ENCODE measurements at places on chromosomes 7 and 10.

DNA sequence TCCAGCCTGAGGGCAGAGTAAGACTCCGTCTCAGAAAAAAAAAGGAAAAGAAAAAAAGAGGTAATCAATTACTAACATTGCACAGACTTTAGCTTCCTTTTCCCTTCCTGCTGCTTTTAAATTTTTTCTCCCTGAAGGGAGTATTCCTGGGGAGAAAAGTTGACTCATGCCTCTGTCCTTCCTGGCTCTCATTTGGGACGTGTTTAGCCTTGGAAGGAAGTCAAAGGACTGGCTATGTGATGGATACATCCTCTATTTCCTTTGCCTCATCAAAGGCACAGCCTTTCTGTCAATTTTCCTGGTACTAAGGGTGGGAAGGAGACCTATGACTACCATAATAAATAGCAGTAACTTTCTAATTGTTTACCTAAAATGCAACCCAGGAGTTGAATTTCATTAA, 77.6 kb downstream of the ITGA8 start:
- no peak for DNase-seq

DNA sequence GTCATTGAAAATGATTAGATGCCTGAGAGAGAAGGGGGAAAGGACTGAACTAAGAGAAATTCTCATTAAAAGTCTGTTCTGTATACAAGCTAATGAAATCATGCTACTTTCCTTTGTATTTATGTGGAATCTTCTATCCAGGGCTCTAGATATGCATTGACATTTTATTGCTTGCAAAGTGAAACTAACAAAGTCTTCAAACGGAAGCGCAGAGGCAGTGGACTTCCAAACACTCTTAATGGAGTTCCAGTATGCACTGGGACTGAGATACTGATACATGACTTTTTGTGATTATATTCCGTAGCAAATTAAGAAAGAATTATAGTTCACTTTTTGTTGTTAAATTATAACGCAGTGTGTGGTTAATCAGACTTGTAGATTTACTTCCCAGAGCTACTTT, 166.8 kb upstream of the TBX20 start:
- no peak for DNase-seq

DNA sequence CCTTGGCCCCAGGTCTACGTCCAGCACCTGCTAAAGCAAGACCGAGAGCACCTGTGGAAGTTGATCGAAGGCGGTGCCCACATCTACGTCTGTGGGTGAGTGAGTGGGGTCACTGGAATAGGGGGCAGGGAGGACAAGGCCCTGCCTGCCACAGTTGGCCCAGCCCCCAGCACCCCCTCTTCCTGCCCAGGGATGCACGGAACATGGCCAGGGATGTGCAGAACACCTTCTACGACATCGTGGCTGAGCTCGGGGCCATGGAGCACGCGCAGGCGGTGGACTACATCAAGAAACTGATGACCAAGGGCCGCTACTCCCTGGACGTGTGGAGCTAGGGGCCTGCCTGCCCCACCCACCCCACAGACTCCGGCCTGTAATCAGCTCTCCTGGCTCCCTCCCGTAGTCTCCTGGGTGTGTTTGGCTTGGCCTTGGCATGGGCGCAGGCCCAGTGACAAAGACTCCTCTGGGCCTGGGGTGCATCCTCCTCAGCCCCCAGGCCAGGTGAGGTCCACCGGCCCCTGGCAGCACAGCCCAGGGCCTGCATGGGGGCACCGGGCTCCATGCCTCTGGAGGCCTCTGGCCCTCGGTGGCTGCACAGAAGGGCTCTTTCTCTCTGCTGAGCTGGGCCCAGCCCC, 8.1 kb downstream of the TMEM120A start:
- no peak for DNase-seq

DNA sequence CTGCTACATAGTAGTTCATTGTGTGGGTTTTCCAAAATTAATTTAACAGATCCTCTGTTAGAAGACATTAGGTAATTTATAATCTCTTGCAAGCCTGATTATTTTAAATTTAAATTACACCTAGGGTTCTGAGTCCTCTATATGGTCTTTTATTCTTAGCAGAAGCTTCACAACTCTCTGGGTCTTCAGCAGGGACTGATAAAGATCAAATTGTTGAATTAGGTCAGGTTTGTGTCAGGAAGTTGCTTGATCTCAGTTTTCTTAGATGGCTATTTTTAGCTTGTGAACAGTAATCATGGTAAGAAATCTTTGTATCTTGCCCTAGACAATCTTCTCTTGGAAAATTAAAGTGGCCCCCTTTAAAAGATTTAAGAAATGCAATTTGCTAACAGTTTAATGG, 183.1 kb upstream of the HDAC9 start:
- no peak for DNase-seq

- no peak for DNase-seq
Measured at GRCh38 chr10:35161906-35162305, 35.3 kb downstream of the CREM start.

DNA sequence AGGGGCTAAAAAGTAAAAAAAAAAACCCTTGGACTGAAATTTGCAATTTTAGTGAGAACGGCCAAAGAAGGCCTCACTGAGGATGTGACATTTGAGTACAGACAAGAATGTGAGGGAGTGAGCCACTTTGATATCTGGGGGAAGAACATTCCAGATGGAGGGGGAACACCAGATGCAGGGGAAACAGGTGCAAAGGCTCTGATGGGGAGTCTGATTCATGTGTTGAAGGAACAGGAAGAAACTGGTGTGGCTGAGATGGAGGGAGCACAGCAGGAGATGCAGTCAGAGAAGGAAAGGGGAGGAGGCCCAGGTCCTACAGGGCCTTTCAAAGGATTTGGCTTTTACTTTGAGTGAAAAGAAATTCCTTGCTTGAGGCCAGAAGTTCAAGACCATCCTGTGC, 615.7 kb upstream of the NRP1 start:
- no peak for DNase-seq
